Kidney epithelial cell (primary cell): ENCODE measurements at places on chromosomes 1 and 21.

- DNase-seq = no peak
Observed at GRCh38 chr1:27650539-27651175, 15.7 kb upstream of the FGR start.

- DNase-seq = no peak
Observed at GRCh38 chr1:47424336-47424982, 8.4 kb downstream of the FOXE3 start.

DNA sequence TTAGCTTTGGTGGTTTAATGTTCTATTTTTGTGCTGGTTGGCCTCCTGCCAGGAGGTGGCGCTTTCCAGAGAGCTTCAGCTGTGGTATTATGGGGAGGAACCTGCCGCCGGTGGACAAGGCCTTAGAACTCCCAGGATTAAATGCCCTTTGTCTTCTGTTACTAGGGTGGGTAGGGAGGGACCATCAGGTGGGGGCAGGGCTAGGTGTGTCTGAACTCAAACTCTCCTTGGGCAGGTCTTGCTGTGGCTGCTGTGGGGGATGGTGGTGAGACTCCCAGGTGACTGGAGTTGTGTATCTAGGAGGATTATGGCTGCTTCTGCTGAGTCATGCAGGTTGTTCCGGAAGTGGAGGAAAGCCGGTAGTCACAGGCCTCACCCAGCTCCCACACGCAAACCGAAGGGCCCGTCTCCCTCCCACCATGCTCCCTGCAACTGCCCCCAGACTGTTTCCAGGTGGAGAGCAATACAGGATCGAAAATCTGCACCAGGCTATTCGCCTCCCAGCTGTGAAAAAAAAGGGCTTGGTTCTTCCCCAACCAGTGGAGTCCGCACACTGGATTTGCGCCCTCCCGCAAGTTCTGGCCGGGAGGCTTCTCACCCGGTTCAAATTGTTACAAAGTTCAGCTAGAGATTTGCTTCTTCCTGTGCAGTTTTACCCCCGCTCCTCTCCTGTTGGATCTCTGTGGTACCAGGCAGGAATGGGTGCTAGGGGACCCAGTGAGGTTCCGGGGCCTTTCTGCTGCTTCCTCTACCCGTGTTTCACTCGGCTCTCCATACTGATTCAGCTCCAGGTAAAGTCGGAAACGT, 220.5 kb downstream of the CENPF start:
- DNase-seq = no peak

- no peak for DNase-seq
Observed at GRCh38 chr1:229029879-229030235, 241.1 kb upstream of the RAB4A start.

DNA sequence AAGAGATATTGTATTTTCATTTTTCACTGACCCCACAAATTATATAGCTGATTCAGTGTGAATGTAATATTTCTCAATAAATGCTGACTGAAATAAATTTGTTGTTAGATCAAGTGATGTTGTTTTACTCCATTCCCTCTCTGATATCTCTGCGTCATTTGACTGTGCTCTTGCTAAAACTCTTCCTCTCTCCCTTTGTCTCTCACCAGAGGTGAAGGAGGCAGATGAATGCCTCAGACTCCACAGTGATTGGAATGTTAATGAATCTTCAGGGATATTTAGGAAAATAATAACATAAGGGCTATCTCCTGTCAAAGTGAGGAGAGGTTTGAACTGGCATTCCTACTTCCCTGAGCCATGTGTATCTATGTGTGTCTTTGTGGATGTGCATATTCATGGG, 3.7 kb downstream of the CD1E start:
- no peak for DNase-seq

DNA sequence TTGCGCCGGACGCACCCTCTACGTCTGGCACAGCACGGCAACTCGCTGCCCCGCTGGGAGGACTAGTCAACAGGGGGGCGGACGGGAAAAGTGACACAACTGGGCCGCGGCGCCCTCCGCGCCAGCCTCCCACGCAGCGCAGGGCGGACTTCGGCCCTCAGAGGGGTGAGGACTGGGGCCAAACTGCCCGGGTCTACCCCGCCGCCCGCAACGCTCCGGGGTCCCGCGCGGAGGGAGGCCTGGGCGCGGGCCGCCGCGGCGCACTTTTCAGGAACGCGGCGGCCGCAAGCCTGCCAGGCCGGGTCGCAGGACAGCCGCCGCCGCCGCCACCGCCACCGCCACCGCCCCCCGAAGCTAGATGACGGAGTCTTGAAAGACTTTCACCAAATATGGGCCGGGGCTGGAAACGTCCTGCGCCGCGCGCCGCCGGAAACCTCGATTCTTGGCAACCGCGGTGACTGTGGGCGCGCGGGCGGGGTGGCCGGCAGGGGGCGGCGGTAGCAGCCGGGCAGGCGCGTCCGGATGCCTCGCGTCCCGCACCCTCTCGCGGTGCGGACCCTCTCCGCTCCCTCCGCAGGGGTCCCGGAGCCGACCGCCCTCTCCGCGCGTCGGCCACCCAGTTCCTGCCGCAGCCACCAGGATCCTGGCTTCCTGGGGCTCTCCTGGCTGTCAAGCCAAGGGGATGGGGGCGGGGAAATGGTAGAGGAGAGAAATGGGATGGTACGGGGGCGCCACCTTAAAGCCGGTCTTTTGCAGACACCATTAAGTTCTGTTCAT, 3.7 kb upstream of the CCN1 start:
- DNase-seq = no peak

DNA sequence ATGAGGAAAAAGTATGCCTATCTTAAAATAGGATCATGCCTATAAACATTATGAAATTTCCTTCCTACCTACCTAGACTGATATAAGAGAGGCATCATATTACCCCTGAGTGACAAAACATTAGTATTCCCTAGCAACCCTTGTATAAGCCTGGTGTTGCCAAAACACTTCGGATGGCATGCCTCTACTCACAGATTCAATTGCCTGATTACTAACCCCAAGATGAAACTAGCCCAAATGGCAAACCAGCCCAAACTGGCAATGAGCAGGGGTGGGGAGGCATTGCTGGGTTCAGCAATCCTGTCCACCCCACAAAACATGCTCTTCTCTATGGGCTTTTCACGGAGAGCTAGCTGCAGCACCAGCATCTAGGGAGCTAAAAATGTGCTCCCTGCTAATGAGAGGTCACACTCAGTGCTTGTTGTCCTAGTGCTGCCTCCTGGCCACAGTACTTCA, 13.9 kb downstream of the PALMD start:
- DNase-seq = no peak

DNA sequence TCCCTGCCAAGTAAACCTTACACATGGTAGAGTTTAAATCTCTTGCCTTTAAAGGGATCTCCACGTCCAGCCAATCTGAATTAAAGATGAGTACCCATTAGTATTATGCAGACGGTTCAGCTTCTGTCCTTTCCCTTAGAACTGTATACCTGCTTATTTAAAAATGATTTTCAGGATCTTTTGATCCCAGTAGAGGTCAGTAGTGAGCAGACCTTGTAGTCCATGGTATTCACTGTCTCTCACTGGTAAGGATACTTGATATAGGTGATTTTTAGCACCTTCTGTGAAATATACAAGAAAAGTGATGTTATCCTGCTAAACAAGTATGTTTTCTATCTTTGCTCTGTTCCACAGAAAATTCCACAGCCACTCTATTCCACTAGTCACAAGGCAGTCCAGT, 1211.6 kb upstream of the ADGRL4 start:
- DNase-seq = peak; percentile 19

GRCh38 chr1:100719490-100719889, at the start of gene VCAM1:
VCAM1 (plus strand) TSS chr1:100719742; CDS start chr1:100719861, 119 bp downstream.
- peak; percentile 26 for DNase-seq

DNA sequence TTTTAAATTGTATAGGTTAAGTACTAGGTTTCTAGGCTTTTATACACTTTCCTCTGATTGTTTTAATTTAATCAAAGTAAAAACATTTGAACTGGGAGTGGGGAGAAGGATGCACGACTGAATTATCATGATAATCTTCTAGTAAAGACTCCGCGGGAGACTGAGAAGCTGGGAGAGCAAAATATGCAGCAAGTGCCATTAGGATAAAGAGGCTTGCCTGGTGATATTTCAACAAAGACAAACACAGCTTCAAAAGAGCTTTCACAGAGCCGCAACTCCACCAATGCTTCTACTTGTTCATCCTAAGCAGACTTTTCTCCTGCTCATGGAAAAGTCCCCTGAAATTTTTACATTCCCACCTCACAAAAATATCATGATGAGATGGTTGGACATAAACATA, 239.0 kb upstream of the PTBP2 start:
- no peak for DNase-seq
